ENCODE measurements at places on chromosomes 7 and 10. TPM values are rescaled to one million over a fixed set of nuclear protein-coding genes. Genes with fewer than 3 reads are reported as not detected.

DNA sequence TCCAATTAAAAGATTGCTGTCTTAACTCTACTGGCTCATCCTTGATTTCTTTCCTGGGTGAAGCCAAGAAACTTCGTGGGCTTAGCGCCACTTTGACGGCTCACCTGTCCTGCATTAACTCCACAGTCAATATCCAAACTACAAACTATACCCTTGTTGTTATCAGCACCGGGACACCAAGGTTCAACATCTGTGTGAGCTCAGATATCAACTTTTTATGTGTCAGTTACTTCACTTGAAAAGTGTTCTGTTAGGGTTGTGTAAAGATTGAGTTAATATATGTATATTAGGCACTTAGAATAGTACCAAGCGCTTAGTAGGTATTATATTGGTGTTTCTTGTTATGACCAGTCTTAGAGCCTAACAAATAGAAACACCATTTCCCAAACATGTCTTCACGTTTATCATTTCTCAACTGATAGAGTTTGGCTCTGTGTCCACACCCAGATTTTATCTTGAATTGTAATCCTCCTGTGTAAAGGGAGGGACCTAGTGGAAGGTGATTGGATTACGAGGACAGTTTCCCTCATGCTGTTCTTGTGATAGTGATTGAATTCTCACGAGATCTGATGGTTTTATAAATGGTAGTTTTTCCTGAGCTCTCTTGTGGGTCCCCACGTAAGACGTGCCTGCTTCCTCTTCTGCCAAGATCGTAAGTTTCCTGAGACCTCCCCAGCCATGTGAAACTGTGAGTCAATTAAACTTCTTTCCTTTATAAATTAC lies 19.0 kb upstream of the ST8SIA6 start:
- no peak for DNase-seq

DNA sequence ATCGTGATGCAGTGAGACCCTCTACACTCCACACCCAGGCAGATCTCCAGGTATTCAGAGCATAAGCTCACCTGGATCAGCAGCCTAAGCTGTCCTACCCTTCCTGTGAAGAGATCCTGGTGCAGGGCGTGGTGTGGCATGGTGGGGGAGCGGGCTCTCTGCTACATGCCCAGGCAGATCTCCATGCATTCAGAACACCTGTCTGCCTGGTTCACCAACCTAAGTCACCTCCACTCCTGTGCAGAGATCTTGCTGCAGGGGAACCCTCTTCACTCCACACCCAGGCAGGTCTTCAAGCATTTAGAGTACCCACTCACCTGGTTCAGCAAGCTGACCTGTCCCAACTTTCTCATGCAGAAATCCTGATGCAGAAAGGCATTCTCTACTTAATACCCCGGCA lies 394.4 kb upstream of the SEMA3A start:
- DNase-seq, result no peak

GRCh38 chr10:13390604-13391522 lies 42.8 kb upstream of the SEPHS1 start:
- peak; percentile 45 for DNase-seq

- no peak for DNase-seq
Measured at GRCh38 chr7:87110778-87111177, 41.5 kb upstream of the DMTF1 start.

DNA sequence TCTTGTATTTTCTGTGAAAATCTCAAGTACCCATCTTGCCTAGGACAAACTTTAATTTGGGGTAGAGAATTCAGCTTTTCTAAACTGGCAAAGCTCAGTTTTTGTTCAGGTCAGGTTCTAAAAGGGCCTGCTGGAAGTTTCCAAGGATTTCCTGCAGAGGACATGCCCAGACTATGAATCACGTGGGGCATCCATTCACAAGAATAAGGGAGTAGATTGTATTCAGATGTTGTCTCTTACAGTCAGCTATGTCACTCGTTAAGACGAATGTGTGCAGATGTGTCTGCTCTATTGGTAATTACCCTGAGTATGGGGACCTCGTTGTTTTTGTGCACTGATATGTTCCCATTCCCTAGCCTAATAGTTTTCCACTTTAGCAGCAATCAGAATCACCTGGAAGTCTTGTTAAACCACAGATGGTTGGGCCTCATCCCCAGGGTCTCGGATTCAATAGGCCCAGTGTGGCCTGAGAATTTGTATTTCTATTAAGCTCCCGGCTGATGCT lies 81.0 kb upstream of the ITPRID1 start:
- no peak for DNase-seq

Gene KRIT1
- 59.8 TPM for total RNA-seq
